ENCODE measurements at places on chromosomes 13 and 19.

DNA sequence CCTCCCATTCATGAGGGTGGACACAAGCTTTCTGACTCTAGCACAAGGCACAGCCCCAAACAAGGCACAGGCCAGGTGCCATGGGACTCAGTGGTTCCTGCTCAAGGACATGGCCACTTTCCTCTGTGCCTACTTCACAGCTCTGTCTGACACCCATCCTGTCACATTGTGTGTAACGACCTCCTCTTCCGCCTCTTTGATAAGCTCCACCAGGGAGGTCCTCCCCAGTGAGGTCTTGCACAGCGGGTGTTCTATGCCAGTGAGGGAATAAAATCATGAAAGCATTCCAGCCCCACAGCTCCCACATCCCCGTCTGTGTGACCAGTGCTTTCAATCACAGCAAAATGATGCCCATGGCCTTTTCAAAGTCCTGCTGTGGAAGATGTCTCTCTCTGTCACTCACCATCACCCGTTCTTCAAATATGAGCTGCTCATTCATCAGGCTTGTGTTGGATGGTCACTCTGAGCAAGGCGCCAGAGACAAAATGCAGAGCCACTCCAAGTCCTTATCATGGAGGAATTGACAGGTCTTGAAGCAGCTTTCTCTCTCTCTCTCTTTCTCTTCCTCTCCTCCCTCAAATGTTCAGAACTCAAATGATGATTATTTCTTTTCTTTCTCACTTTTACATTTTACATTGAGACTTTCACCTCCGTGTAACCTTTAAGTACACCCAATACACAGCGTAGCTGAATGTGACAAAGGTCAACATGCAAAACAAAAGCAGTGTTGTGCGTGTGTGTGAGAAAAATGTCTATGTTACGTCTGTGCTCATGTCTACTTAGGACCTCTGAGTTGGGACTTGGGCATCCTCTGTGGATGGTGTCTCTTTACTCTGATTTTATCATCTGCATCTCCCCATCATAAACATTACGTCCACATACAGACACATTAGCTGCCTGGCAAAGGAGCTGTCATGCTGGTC, 8.0 kb upstream of the SPATA13 start:
- no peak for DNase-seq

DNA sequence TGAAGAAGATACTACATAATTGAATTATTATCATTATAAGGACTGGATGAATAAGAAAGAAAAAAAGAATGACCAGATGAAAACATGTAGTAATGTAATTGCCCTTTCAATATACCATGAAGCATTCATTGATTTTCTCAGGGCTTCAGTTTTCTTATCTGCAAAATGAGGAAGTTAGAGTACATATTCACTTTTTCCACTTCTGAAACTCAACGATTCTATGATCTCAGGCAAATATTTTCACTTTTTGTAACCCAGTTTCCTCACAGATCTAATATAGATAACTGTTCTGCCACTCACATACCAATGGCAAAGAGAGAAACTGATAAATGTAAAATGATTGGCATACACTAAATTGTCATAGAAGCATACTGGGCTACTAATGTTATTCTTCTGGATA, 856.6 kb upstream of the KLHL1 start:
- DNase-seq, result peak; percentile 74

DNA sequence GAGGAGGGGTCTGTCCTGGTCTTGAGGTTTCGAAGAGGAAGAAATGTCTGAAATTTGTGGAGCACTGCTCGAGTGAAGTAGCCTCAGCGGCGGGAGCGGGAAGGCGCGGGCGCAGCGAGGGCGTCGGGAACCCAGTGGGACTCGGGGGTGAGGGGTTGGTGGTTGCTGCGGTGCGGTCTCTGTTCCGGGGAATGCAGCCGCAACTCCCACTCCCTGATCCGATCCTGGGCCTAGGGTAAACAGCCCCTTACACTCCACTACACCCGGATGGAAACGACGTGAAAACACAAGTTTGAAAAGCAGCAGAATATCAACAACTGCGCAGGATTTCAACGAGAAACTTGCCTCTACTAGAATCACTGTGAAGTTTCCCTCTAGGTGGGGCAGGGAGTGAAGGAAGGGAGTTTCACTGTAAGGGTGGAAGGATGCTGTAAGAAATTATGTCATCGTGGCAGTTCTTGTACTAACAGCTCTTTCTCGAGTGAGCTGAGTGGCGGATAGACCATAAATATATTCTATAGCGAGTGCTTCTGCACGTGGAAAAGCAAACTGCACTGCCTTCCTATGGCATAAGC, 2.0 kb upstream of the KLF12 start:
- peak; percentile 49 for DNase-seq

DNA sequence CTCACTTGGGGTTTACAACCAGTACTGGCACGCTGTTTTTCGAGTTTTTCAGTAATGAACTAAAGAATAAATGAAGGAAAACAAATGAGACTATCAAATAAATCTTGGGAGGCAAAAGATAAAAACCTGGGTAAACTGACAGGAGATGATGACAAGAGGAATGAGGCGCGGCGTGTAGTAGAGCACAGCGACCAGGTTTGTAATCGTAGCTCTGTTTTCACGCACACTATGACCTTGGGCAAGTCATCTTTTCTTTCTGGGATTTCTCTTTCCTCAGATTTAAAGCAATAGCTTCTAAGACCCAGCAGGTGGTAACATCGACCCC, 419 bp downstream of the MRPS31 start:
- DNase-seq, result no peak

DNA sequence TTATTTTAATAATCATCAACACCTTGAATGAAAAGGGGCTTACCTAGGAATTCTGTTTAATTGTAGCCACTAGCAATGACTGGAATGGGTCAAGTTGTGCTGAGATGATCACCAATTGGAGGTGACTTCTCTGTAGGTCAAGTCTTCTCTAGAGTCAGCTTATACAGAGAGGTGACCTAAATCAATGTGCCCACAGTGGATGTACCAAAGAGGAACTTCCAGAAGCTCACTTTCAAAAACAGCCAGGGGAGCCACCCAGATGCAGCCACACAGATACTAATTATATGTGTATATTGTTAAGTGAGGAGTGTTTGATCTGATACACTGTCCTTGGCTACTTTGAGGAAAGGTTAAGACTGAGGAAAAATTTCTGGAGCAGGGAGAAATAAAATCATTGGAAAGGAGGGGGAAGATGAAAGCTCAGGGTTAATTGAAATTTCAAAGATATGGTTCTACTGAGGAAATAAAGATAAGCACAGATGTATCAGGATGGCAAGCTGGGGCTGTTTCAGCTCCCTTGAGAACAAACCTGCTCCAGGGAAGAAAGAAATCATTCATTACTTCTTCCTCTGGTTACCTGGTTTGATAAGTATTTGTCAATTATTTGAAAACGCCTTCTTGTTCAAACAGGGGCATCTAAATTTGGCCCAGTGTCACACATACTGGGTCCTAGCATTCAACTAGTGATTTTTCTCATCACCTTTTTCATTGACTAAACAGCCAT, 5.1 kb downstream of the GPR183 start:
- DNase-seq, result peak; percentile 32

- no peak for DNase-seq
Observed at GRCh38 chr13:86825410-86825809, 845.8 kb upstream of the SLITRK5 start.

DNA sequence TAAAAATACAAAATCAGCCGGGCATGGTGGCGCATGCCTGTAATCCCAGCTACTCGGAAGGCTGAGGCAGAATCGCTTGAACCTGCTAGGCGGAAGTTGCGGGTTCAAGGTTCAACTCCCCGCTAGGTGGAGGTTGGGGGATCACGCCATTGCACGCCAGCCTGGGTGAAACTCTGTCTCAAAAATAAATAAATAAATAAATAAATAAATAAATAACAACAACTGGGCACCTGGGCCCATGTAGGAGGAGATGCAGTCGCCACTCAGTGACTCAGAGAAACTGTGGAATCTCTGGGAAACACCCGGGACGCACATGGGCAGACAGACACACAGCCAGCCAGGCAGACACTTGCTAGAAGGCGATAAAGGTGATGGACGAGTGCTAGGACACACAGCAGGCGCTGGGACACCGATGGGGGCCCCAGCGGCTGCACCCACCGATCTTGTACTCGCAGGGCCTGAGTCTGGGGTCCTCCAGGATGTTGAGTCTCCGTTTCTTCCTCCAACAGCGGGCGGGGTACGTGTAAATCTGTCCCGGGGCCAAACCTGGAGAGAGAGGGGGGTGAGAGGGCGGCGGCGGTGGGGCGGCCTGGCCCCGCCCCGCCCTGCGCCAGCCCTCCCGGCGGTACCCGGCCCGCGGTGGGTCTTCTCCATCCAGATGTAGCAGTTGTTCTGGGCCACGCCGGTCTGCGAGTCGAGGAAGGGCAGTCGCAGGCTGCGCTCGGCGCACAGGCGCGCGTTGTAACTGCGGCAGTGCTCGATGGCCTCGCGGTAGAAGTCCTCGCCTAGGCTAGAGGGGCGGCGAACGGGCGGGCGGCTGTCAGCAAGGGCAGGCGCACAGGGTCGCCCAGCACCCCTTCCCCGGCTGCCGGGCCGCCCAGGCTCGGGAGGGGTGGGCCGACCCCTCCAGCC, 1.8 kb downstream of the DPF1 start:
- no peak for DNase-seq
